NCI-H146 (cell line): ENCODE measurements at places on chromosomes 11 and 22.
A peak's percentile ranks its signal among the peaks of the same experiment; 100 is the strongest.

DNA sequence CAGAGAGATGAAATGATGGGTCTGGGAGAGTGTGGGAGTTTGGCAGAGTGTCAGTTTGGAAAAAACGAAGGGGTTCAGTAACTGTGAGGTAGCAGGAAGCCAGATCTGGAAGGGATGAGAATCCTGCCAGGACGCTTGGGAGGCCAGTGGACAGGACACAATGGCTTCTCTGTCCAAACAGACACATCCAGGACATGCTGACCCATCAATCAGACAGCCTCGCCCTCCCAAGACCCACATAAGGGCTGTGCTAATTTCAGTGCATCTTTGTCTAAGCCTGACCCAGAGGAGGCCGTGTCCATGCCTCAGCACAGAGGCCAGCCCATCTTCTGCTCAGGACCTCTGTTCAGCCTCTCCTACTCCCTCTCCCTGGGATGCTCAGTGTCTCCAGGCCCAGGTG lies 576.5 kb upstream of the B3GAT1 start:
- DNase-seq: no peak

GRCh38 chr11:60870276-60870675 lies 2.9 kb downstream of the ZP1 start:
- DNase-seq: peak; percentile 83

- no peak for DNase-seq
These were observed 3.5 kb upstream of the LGALS12 start for GRCh38 chr11:63502252-63502820.

DNA sequence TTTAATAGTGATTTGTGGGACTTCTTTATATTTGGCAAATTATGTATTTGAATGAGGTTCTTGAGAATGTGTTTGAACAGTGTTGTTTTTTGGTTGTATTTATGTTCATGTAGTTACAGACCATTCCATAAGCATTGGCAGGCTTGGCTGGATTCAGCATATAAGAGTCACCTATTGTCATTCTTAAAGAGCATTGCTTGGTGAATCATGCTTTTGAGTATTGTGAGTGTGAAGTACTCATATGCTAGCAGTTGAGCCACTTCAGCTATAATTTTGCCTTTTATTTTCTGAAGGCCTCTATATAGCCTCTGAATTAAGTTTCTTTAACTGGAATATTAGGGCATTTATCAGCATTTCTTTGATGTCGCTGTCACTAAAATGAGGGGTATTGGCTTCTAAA lies 110.0 kb upstream of the GAL start:
- DNase-seq: no peak

GRCh38 chr11:1384199-1384970 lies 5.3 kb upstream of the BRSK2 start:
- DNase-seq: no peak

GRCh38 chr11:2833051-2833715 lies 52.4 kb downstream of the CDKN1C start:
- no peak for DNase-seq

DNA sequence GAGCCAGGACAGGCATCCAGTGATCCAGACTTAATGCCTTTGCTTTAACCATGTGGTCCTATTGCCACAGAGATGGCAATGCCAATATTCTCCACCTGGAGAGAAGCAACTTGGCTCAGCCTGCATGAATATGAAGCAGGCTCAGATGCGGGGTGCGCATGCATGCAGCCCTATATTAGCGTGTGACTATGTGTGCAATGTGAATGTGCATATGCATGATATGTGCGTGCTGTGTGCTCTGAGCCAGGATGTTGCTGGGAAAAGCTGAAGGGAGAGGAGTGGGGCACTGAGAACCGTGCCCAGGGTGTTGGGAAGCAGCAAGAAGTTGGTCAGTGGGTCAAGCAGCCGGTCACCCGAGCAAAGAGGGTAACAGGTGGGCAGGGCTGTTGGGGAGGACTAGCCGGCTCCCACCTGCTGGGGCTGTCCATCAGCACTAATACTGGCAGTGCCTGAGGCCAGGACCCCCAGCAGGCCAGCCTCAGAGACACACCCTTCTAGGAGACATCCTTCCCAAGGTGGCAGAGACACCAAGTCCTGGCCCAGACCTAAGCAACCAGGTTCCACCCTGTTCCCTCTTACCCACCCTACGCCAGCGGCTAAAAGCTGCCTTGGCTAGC lies 24.8 kb upstream of the MYOD1 start:
- no peak for DNase-seq

DNA sequence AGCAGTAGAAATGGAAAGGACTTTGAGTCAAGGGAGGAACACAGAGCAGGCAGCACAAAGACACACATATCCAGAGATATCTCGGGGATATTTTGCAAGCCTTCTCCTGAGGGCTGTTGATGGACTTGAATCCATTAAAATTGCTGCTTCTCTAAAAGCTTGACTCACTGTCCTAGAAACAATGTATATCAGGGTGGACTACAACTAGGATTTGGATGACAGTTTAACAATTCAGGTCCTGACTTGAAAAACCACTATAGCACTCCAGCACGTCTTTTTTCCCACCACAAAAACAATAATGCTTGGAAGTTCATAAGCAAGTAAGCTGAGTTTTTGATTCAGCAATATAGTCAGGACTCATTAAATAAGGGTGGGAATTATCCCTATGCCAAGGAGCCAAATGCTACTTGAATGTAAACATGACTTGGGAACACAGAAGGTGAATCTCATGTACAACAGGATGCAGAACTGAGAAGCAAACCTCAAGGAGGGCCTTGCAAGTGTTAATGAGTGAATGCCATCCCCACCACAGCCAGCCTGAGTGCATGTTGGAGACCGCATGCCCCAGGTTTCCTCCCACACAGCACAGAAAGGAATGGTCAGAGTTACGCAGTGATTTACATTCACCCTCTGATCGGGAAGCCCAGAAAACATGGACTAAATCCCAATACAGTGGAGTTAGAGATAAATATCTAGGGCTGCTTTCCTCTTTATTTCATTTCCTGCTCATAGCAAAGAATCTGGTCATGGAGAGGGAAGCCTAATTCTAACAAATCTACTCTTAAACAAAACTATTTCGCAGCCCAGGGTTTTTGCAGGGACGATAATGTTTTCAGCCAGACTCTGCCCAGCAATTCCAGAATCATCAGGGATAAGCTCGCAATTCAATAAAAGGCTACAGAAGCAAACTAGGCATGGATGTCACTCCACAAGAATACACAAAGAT lies 98.4 kb upstream of the OR9G4 start:
- no peak for DNase-seq

- peak; percentile 67 for DNase-seq
These were observed 450 bp upstream of the BCL2L13 start for GRCh38 chr22:17638182-17638431.

DNA sequence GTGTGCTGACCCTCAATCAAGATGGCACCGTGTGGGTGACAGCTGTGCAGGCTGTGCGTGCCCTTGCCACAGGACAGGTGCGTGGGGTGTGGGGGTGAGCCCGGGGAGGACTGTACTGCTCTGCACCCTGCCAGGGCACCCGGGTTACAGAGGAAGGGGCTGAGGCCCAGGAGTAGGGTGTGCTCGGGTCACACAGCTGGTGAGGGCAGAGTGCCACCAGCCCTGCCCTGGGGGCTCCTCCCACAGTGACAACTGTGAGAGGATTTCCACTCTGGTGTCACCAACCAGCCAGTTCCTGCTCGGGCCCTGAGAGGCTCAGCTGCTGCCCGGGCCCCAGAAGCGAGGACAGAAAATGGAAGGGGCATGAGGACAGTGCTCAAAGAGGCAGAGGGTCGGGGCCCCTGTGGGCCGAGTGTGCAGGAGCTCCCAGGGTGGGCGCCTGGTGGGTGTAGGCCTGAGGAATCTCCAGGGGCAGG lies 20.5 kb downstream of the TRMU start:
- DNase-seq: no peak

DNA sequence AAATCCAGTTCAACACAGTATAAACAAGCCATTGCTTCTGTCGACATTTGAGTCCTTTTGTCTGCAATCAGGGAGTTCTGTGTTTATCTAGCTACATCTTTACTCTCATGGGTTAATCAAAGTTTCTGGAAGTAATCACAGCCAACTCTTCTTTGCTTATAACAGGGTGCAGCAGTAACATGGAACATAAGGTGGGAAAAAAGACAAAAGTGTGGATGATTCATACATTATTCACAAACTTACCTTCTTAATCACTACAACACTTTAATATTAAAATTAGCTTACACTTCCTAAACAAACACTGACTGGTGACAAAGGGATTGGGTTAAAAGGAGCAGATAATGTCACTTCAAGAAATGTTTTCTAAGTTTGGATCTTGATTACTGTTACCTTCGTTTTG lies 44.7 kb downstream of the SNX19 start:
- no peak for DNase-seq

DNA sequence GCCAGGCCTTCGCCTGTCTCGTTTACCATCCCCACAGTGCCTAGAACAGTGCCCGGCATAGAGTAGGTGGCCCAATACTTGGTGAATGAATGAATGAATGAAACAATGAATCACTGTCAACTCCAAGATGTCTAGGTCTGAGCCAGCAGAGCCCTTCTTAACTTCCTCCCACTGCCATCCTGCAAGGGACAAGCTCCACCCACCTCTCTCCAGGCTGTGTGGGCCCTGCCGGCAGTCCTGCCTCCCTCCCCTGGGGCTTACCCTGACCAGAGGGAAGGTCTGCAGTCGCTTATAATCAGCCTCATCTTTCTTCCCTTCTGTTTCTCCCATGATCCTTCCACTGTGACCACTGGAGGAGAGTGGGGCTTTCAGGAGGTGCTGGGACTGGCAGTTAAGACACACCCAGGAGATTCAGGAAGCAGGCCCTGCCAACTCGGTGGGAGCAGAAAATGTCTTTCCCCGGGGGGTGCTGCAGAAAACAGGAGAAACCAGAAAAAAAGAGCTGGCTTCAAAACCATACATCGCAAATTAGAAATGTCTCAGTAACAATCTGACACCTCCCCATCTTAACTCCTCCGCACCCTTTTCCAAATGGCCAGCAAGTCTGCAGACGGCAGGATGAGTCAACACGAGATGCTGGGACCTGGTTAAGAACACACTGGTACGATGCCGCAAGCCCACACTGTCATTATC lies 11.4 kb downstream of the DNAL4 start:
- DNase-seq: no peak

GRCh38 chr11:1157645-1158591 lies at the start of gene MUC5AC:
Gene MUC5AC, plus strand, starts transcription at chr11:1157953. Its CDS starts 47 bp downstream, at chr11:1158000.
- DNase-seq: peak; percentile 50
